Fibroblast of lung (primary cell): ENCODE measurements at places on chromosomes 16 and 17. TPM values are rescaled to one million over a fixed set of nuclear protein-coding genes. Genes with fewer than 3 reads are reported as not detected.

The ARHGAP44 gene
- 1.5 and 1.7 TPM in 2 replicates for total RNA-seq

GRCh38 chr17:58516644-58517377 is 2.4 kb upstream of the MTMR4 start:
- H3K4me3 ChIP-seq: peak overlapping the region; percentile 77
- peaks cover 2% of the 10 kb centered on the region for H3K36me3 ChIP-seq
- no peaks in the 10 kb centered on the region for H3K27me3 ChIP-seq

The ACSM3 gene
- total RNA-seq: 1.3 and 2.3 TPM in 2 replicates

DNA sequence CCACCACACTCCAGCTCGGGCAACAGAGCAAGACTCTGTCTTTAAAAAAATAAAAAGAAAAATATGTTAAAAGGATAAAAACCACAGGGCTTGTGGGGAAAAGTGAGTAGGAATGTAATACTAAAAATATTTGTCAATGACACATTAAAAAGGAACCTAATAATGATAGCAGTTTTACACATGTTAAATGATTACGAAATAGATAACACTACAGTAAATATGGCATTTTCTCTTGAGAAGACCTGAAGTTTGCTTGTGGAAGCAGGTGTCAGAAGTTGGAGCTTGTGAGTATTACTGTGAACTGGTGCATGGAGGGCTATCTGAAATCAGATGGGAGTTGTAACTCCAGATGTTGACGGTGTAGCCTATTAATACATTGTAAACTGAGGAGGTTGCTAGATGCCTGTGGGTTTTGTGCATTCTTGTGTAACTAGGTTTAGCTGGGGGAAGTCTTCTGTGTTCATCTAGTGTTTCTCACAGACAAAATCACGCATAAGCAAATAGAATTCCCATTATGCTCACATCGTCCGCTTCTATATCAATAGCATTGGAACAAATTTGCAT is 44.2 kb upstream of the CLEC18A start:
- H3K4me1 ChIP-seq: peaks cover 11% of the 10 kb centered on the region
- DNase-seq: peak; percentile 80
- H3K27ac ChIP-seq: peak overlapping the region; percentile 60
- no peak overlapping the region for H3K4me3 ChIP-seq
- H3K27me3 ChIP-seq: no peaks in the 10 kb centered on the region

The NAA38 gene
- total RNA-seq: 41.6 and 78.9 TPM in 2 replicates

DNA sequence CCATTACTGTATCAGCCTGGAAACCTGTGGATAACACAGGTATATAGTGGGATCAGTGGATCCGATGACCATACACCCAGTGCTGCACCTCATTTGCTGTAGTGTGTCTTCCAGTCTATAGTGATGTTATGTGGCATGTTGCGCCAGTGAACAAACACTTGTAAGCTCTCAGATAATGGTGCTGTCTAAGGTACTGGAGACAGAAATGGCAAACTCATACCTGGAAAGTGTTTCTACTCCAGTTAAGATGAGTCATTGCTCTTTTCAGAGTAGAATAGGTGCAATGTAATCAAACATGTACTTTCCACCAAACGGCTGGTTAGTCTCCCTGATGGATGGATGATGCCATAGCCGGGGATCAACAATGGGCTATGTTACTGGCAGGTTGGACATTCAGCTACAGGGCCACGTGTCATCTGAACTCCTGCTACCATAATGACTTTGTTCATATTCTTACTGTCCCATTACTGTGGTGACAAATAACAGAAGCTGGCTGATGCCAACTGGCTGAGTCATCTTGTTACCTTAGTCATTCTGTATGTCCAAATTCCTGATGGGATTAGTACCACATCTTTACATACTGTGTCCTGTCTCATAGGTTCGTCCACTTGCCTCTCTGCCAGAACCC is 6.3 kb downstream of the CCL11 start:
- no peak overlapping the region for H3K27ac ChIP-seq
- H3K4me1 ChIP-seq: peaks cover 3% of the 10 kb centered on the region
- no peaks in the 10 kb centered on the region for H3K27me3 ChIP-seq
- no peaks in the 10 kb centered on the region for H3K36me3 ChIP-seq
- DNase-seq: no peak

DNA sequence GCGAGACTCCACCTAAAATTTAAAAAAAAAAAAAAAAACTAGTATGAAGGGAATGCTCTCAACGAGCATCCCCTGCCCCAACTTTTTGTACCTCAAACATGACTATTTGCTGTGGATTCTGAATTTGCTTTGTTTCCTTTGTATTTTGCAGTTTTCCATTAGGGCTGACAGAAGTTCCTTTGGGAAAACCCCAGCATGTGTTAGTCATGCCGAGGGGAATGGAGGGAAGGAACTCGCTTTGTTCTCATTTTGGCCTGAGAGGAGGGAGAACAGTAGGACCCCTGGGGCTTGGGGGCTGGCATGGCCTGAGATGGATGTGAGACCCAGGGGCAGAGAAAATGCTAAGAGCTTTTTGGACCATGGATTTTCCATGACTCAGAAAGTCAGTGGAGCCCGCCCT is 20.5 kb downstream of the KRT9 start:
- DNase-seq: no peak
- H3K4me3 ChIP-seq: no peak overlapping the region
- peaks cover 8% of the 10 kb centered on the region for H3K27me3 ChIP-seq

GRCh38 chr17:57895382-57896060 is 45.7 kb upstream of the MRPS23 start:
- no peaks in the 10 kb centered on the region for H3K36me3 ChIP-seq
- DNase-seq: no peak
- H3K4me1 ChIP-seq: peaks cover 48% of the 10 kb centered on the region
- H3K27ac ChIP-seq: no peak overlapping the region

GRCh38 chr16:89984216-89984615 is 35.0 kb downstream of the DBNDD1 start:
- DNase-seq: no peak
- no peaks in the 10 kb centered on the region for H3K27me3 ChIP-seq
- peaks cover 23% of the 10 kb centered on the region for H3K36me3 ChIP-seq
- no peaks in the 10 kb centered on the region for H3K4me1 ChIP-seq
- no peak overlapping the region for H3K27ac ChIP-seq

GRCh38 chr17:6938637-6939036 is 57.2 kb upstream of the ALOX12 start:
- H3K36me3 ChIP-seq: no peaks in the 10 kb centered on the region
- H3K4me1 ChIP-seq: no peaks in the 10 kb centered on the region
- H3K27me3 ChIP-seq: no peaks in the 10 kb centered on the region
- H3K27ac ChIP-seq: no peak overlapping the region
- no peak overlapping the region for H3K4me3 ChIP-seq

DNA sequence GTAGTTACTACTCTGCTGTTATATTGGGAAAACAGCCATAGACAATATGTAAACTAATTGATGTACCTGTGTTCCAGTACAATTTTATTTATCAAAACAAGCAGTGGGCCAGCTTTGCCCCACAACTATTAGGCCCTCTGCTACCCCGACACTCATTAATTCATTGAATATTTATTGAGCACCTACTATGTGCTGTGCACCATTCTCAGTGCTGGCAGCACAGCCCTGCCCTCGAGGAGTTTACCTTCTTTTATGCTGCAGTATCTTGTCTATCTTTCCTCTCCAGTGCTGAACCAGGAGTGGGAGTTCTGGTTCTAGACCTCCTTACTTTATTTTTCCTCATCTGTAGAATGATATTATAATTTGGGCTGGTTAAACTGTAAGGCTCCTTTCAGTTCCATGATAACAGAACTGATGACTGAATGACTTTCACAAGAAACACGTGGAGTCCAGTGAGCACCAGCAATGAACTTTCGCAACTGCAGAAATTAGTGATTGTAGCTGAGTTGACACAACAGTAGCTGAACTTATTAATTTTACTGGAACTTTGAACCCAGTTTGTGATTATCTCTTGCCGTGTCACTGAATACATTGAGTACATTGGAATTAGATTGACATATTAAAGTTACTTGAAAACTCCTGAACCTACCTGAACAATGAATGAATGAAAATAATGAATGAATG is 2.4 kb downstream of the GOSR2 start:
- H3K4me1 ChIP-seq: peaks cover 2% of the 10 kb centered on the region
- H3K4me3 ChIP-seq: no peak overlapping the region
- H3K27me3 ChIP-seq: no peaks in the 10 kb centered on the region

The IL21R gene
- 1.8 and 7.4 TPM in 2 replicates for total RNA-seq

DNA sequence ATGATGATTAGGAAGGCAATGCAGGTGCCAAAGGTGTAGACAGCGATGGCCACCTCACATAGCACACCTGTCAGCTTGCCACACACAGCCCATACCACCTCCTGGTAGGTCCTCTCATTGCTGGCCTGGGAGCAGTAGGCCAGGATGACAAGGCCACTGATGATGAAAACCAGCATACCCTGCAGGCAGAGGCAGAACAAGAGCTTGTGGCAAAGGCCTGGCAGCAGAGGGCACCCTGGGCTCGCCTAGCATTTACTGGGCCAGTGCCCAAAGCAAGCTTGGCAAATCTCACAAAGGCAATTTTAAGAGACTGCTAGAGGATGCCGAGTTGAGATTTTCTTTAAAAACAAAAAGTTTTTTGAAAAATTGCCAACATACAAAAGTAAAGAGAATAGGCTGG is 5.9 kb downstream of the SLC38A7 start:
- DNase-seq: peak; percentile 24
- H3K4me1 ChIP-seq: peaks cover under 1% of the 10 kb centered on the region
- H3K27ac ChIP-seq: no peak overlapping the region
- no peak overlapping the region for H3K4me3 ChIP-seq
- peaks cover 6% of the 10 kb centered on the region for H3K36me3 ChIP-seq
- H3K27me3 ChIP-seq: no peaks in the 10 kb centered on the region

The HS3ST3B1 gene
- total RNA-seq: 13.4 and 17.2 TPM in 2 replicates

The TCAP gene
- total RNA-seq: 0.17 and 0.26 TPM in 2 replicates

GRCh38 chr17:81867170-81867990 is 3.8 kb downstream of the ARHGDIA start:
- peaks cover 23% of the 10 kb centered on the region for H3K4me1 ChIP-seq
- H3K27me3 ChIP-seq: no peaks in the 10 kb centered on the region
- H3K27ac ChIP-seq: peak overlapping the region; percentile 69
- H3K4me3 ChIP-seq: no peak overlapping the region

DNA sequence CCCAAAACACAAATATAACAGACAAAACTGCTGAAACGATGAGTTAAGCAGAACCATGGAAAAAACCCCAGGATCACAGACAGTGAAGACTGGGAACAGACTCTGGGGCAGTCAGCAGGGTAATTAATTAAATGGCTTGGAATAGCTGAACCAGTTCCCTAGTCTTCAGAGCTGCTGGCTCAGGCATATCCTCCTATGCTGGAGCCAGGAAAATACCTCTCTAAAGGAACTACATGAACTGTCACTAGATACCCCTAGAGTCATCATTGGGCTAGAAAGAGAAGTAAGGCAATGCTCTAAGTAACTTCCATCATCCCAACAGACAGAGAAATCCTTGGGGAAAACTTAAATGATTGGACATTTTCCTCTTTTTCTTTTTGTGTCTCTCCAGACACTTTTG is 113.0 kb downstream of the STXBP4 start:
- H3K4me3 ChIP-seq: no peak overlapping the region
- no peaks in the 10 kb centered on the region for H3K36me3 ChIP-seq
- no peak overlapping the region for H3K27ac ChIP-seq

GRCh38 chr16:31134091-31134571 is 1.4 kb downstream of the PRSS8 start:
- peak; percentile 32 for DNase-seq
- H3K4me3 ChIP-seq: no peak overlapping the region
- no peaks in the 10 kb centered on the region for H3K27me3 ChIP-seq
- no peak overlapping the region for H3K27ac ChIP-seq

GRCh38 chr16:88466175-88466862 is 13.2 kb downstream of the ZFPM1 start:
- H3K27ac ChIP-seq: no peak overlapping the region
- no peaks in the 10 kb centered on the region for H3K27me3 ChIP-seq
- H3K4me1 ChIP-seq: no peaks in the 10 kb centered on the region
- no peak for DNase-seq

- H3K27ac ChIP-seq: no peak overlapping the region
- no peak overlapping the region for H3K4me3 ChIP-seq
- no peak for DNase-seq
- no peaks in the 10 kb centered on the region for H3K27me3 ChIP-seq
- peaks cover 4% of the 10 kb centered on the region for H3K4me1 ChIP-seq
Measured at GRCh38 chr17:74779948-74780400, 3.8 kb upstream of the NAT9 start.

GRCh38 chr16:23196539-23196938 is 14.0 kb downstream of the SCNN1G start:
- DNase-seq: no peak
- no peak overlapping the region for H3K4me3 ChIP-seq
- H3K36me3 ChIP-seq: no peaks in the 10 kb centered on the region
- H3K27me3 ChIP-seq: no peaks in the 10 kb centered on the region
- no peak overlapping the region for H3K27ac ChIP-seq
- no peaks in the 10 kb centered on the region for H3K4me1 ChIP-seq

GRCh38 chr16:21167929-21168602 is 9.6 kb downstream of the LDAF1 start:
- H3K4me3 ChIP-seq: no peak overlapping the region
- H3K27me3 ChIP-seq: no peaks in the 10 kb centered on the region
- H3K36me3 ChIP-seq: peaks cover 4% of the 10 kb centered on the region
- H3K4me1 ChIP-seq: peaks cover 7% of the 10 kb centered on the region

DNA sequence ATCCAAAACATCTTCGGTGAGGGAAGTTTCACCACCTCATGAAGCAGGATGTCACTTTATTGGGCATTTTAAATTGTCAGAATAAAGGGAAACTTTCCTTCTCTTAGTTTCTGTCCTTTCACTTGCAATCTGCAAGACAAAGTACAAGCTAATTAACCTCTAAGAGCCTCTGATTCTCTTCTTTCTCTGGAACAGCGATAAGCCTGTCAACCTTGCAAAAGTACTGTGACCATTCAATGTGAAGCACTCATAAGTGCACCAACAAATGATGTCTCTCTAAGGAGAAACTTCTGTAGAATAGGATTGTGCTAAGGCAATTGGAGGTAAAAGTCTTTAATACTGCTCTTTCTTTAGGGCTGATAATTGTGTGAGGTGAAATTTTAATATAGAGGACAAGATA is 1622.3 kb downstream of the CDH8 start:
- DNase-seq: no peak
- H3K27me3 ChIP-seq: no peaks in the 10 kb centered on the region
- no peak overlapping the region for H3K4me3 ChIP-seq
- no peak overlapping the region for H3K27ac ChIP-seq

- no peaks in the 10 kb centered on the region for H3K4me1 ChIP-seq
- H3K36me3 ChIP-seq: no peaks in the 10 kb centered on the region
- DNase-seq: no peak
- H3K4me3 ChIP-seq: no peak overlapping the region
- H3K27me3 ChIP-seq: no peaks in the 10 kb centered on the region
Measured at GRCh38 chr16:58923094-58923493, 189.0 kb upstream of the GOT2 start.

DNA sequence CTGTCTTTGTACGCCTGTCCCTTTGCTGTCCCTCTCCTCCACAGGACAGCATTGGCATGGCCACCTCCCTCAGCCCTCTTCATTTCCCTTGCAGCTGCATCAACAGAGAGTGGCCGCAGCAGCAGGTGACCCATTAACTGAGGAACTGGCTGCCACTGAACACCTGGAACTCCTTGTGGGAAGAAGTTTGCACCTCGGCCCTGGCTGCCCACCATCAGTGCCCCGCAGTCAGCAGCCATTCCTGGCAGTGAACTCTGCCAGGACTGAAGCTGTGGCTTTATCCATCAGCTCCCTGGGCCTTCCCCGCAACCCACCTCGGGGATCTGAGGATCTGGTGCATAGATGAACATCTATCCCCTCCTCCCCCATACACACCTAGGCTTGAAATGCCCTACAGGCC is 13.1 kb upstream of the RNF135 start:
- DNase-seq: no peak
- H3K27me3 ChIP-seq: no peaks in the 10 kb centered on the region
- peaks cover 3% of the 10 kb centered on the region for H3K4me1 ChIP-seq

GRCh38 chr17:75614006-75614405 is 19.2 kb upstream of the SMIM5 start:
- no peak for DNase-seq
- H3K27me3 ChIP-seq: no peaks in the 10 kb centered on the region
- H3K27ac ChIP-seq: no peak overlapping the region
- H3K4me1 ChIP-seq: no peaks in the 10 kb centered on the region

The CA7 gene
- total RNA-seq: not detected in 2 replicates
